ENCODE measurements at places on chromosomes 4 and X.

DNA sequence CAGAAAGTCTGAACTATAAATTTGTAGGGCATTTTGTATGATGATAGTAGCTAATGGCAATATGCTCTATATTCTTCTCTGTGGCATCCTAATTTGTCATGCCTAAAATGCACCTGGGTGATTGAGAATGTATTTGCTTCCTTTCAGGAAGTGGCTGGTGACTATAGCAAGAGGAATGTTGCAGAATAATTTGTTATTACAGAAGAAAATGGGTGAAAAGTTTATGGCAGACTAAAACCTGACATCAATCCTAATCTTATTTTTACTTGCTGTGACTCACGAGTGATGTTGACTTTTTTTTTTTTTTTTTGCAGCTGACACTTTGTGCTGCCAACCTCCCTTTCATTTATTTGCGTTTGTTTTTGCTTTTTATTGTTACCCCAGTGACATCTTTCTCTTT is 141.1 kb downstream of the MSL3 start:
- no peak for DNase-seq

DNA sequence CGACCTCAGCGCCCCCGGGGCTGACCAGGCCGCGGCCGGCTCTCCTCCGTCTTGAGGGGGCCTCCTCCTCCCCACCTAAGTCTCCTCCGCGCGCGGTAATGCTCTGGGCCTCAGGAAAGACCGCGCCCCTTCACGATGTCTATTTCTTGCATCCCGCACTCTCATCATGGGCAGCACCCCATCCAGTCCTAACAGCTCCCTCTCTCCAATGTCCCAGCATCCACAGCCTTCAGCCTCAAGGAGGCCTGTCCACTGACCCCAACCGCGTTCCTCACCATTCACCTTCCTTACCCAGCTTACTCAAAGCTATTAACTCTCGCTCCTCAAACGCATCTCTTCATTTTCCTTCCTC is 77.5 kb downstream of the MAGED4 start:
- no peak for DNase-seq

DNA sequence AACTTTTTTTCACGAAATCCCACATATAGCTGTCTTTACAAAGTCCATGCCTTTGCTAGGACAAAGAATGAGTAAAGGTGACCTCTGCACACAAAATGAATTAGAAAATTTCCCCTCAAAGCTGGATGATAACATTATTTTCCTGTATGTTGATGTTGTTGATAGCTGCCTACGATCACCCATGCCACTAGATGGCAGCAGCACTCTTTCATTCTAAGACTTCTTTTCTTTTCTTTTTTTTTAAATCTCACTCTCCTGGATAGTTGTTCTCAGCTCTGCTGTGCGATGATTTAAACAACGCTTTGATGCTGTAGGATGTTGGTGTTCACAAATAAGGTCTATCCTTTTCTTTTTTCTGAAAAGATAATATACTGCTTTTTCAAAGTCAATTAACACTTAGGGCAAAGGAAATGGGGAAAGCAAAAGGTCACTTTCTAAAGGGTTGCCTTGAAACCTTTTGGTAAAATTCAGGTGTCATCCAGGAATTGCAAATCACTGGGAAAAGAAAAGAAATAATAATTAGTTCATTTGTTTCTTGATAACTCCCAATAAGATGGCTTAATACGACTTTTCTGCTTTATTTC is 266.8 kb downstream of the C4orf33 start:
- no peak for DNase-seq

GRCh38 chr4:168654104-168654847 is 157.4 kb downstream of the PALLD start:
- no peak for DNase-seq

DNA sequence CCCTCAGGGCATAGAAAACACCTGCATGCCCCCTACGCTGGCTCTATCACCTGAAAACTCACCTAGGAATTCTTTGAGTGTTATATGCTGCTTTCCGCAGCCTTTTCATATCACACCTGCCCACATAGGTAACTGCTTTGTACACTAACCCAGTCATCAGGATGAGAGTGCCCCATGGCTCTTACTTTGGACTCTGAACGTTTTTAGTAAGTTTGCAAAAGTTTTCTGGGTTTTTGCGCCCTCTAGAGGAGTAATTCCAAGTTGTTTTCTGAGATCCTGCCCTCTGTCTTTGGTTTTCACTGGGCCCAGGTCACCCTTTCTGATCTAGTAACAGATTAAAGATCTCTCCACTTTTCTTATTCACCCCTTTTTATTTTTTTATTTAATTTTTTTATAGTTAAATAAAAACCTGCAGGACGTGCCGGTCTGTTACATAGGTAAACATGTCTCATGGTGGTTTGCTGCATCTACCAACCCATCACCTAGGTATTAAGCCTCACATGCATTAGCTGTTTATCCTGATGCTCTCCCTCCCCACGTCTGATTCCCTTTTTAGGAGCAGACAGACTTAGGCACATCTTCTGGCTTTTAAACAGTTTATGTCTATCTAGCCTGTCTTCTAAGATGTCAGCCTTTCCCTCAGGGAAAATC is 139.2 kb downstream of the NWD2 start:
- no peak for DNase-seq

GRCh38 chr4:176896211-176896610 is 103.5 kb upstream of the VEGFC start:
- DNase-seq = no peak

DNA sequence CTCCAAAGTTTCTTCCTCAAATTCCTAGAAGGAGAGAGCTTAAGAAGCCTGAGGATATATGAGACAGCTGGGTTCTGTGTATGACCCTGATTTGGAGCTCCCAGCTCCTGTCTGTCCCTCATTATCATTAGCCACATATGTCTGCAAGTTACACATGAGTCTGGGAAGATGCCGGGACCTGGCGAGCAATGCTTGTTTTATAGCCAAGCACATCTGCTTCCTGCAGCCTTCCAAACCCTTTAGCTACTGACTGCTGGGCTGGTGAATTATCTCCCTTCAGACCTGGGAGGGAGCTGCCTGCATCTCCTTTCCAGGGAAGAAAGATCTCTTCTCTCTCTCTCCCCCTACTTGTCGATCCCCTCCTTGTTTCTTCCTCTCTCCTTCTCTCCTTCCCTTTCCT is 556.7 kb upstream of the BOD1L1 start:
- DNase-seq = no peak

- DNase-seq = no peak
Observed at GRCh38 chr4:56764775-56765174, 56.7 kb downstream of the SPINK2 start.

- no peak for DNase-seq
Observed at GRCh38 chr4:169283114-169283509, 12.4 kb upstream of the SH3RF1 start.

DNA sequence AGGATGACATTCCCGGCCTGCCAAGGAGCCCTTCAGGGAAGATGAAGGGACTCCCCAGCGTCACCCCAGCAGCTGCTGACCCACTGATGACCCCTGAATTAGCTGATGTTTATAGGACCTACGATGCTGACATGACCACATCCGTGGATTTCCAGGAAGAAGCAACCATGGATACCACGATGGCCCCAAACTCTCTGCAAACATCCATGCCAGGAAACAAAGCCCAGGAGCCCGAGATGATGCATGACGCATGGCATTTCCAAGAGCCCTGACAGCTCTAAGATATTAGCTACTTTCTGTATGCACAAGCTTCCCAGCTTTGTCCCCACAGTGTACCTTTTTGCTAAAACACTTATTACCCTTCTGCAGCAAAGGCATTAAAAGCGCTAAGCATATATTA is 14.4 kb downstream of the AMBN start:
- no peak for DNase-seq

GRCh38 chr4:176587920-176588319 is 204.8 kb downstream of the VEGFC start:
- no peak for DNase-seq

GRCh38 chr4:23153076-23153475 is 460.3 kb downstream of the GBA3 start:
- no peak for DNase-seq

GRCh38 chr4:185283723-185284122 is 74.3 kb downstream of the SNX25 start:
- no peak for DNase-seq

DNA sequence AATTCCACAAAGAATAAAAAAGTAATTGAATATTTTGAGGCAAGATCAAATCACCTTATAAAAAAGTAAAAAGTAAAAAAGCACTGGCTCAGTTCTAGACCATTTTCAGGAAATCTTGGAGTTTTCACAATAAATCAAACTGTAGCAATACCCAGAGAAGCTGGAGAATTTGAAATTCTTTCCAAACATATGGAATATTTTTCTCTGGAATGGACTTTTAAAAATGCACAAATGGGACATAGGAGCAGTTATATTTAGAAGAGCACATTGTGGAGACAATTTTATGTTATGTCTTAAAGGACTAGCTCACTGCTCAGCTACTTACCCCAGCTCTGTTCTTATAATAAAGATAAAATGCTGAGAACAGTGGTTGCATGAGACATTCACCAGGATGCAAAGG is 211.9 kb upstream of the KIT start:
- no peak for DNase-seq

GRCh38 chrX:109270580-109271484 is 211.1 kb downstream of the GUCY2F start:
- DNase-seq = no peak

DNA sequence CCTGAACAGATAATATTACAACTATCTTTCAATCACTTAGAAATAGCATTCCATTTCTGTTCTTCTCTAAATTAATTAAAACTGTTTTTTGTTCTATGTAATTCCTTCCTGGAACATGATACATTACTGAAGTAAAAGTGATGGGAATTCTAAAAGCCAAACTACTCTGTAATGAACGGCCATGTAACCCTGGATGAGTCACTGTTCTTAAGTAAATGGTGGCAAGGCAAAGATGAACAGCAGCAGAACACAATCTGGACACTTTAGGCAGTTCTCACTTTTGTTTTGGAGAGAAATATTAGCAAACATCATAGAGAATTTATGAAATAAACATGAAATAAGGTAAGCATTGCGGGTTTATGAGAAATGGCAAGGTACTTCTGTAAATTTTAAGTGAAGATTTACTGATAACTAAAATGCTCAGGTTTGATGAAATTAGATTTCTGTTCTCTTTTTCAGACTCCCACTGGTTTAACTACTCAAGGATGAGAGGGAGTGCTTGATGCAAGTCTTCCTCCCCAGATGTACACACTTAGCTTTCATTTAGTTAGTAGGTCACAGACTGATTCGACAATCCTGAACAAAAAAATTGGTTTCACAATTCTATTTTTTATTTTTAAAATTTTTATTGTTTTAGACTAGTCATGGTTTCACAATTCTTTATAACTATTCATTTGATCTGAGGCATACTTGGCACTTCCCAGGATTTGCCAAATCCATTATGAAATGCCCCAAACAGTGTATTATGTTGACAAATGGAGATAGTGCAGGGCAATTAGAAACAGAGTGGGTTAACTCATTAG is 964 bp upstream of the GPR82 start:
- DNase-seq = no peak

Measured in stimulated activated CD4-positive, alpha-beta T cell treated with anti-CD3 and anti-CD28 coated beads, Interleukin-15, amount 100 ng/mL, for 1 hour (primary cell).